H9 (cell line): ENCODE measurements at places on chromosomes 11 and 22. TPM values are rescaled to one million over a fixed set of nuclear protein-coding genes. Genes with fewer than 3 reads are reported as not detected.

CBLIF gene
- not detected in 2 replicates for total RNA-seq

ACRV1 gene
- not detected in 2 replicates for total RNA-seq

C11orf97 gene
- total RNA-seq, result not detected in 2 replicates

GRCh38 chr22:43230971-43231723 lies 44.2 kb upstream of the TTLL12 start:
- H3K27me3 ChIP-seq, result no peaks in the 10 kb centered on the region
- peak overlapping the region; percentile 56 for H3K4me3 ChIP-seq
- peak; percentile 89 for DNase-seq
- no peaks in the 10 kb centered on the region for H3K4me1 ChIP-seq
- H3K36me3 ChIP-seq, result no peaks in the 10 kb centered on the region

DNA sequence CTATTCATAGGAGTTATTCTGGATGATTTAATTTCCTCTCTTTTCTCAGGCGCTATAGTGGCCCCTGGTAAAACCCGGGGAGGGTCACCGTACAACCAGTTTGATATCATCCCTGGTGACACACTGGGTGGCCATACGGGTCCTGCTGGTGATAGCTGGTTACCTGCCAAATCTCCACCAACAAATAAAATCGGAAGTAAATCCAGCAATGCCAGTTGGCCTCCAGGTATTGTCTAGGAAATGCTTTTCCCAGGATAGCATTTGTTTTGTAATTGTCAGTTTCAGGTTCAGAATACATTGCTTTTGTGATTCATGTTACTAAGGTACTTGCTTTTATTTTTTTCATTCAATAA lies 35.6 kb upstream of the ADSL start:
- no peak for DNase-seq
- no peak overlapping the region for H3K27ac ChIP-seq
- no peak overlapping the region for H3K4me3 ChIP-seq

- H3K36me3 ChIP-seq, result no peaks in the 10 kb centered on the region
- no peaks in the 10 kb centered on the region for H3K4me1 ChIP-seq
- no peak overlapping the region for H3K27ac ChIP-seq
Measured at GRCh38 chr11:122898799-122899198, 16.2 kb downstream of the JHY start.
